ENCODE measurements at places on chromosomes 11 and 22.

- DNase-seq = no peak
These were observed 18.6 kb downstream of the USH1C start for GRCh38 chr11:17525570-17525969.

GRCh38 chr22:27377501-27378295 lies 423.9 kb downstream of the MN1 start:
- no peak for DNase-seq

GRCh38 chr11:122494221-122494620 lies 161.3 kb upstream of the UBASH3B start:
- DNase-seq = no peak

DNA sequence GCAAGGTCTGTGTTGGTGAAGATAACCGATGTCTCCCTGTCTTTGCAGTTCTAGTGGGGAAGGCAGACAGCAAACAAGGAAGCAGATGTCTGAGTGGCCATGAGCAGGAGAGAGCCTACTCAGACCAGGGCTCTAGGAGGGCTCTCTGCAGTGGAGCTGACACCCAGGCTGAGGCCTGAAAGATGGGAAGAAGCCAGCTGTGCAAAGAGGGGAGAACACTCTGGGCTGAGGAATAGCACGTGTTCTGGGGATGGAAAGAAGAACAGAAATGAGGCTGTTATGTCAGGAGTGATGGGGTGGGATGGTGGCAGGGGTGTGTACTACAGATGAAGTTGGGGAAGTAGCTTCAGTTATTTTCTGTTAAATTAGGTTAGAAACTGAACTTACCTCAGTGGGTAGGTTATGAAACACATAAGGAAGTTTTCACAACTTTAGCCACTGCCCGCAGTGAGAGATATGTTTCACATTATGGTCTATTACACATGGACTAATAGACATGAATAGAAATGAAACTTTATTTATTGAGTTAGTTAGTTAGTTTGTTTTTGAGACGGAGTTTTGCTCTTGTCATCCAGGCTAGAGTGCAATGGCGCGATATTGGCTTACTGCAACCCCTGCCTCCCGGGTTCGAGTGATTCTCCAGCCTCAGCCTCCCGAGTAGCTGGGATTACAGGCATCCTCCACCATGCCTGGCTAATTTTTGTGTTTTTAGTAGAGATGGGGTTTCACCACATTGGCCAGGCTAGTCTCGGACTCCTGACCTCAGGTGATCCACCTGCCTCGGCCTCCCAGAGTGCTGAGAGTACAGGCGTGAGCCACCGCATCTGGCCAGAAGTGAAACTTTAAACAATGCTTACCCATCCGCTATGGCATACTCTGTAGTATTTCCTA lies 7.8 kb downstream of the DCPS start:
- DNase-seq = no peak

GRCh38 chr22:48368975-48369525 lies 1458.6 kb downstream of the BRD1 start:
- no peak for DNase-seq

All from HuH-7.5 (cell line).